ENCODE measurements at places on chromosomes 16 and 17. TPM values are rescaled to one million over a fixed set of nuclear protein-coding genes. Genes with fewer than 3 reads are reported as not detected.
A peak's percentile ranks its signal among the peaks of the same experiment; 100 is the strongest.

GRCh38 chr16:2784358-2785100 lies 2.8 kb downstream of the PRSS33 start:
- DNase-seq = peak; percentile 62

DNA sequence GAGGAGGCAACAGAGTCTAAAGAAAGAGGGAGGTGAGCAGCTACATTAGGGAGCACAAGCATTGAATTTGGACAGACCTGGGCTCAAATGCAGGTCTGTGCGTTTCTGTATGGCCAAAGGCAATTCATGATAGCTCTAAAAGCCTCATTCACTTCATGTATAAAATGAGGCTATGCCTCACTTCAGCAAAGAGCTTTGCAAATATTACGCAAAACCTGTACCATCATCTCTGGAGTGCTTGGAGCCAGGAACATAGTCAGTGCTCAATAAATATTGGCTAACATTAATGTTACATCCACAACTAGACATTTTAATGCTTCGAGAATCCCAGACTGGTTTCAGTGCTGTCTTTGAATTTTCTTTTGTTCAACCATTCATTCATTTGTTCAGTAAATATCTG lies 254.7 kb upstream of the CDH11 start:
- no peak for DNase-seq

The KRT15 gene
- total RNA-seq = 24.3 TPM

DNA sequence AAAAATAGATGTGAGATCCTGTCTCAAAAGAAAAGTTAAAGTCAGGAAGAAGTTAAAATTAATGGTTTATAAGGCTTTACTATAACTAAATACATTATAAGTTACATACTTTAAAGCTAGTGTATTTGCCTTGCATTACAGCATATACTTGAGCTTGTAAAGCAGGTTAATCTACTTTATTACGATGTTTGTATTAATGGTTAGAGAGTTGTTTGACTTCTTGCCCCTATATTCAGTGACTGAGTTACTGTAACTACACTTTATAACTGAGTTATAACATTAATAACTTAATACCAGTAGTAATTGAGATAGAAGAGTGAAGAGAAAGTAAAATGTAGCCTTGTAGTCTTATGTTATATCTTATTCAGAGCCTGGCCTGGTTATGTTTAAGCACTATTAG lies 22.9 kb downstream of the CLTC start:
- no peak for DNase-seq

GRCh38 chr17:40354221-40355122 lies 10.1 kb downstream of the GJD3 start:
- no peak for DNase-seq

GRCh38 chr17:45867702-45868101 lies 23.0 kb downstream of the SPPL2C start:
- DNase-seq = no peak

- no peak for DNase-seq
Observed at GRCh38 chr17:10135539-10136257, 62.7 kb downstream of the GAS7 start.

The AMZ2 gene
- total RNA-seq = 50.5 TPM

DNA sequence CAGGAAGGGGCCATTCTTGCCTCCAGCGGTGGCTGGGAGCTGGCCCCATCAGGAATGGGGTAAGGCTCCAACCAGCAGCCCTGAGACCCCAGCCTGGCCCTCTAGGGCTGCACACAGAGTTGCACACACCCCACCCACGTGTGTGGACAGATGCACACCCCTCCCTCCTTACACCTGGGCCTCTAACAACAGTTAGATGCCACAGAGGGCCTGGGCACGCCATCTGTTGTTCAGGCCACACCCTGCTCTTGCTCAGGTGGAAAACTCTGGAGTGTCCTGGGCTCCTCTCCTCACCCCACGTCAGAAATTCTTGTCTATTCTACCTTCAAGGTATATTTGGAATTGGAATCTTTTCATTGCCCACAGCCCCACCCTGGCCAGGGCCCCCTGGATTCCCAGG lies 13.3 kb upstream of the RAI1 start:
- DNase-seq = no peak

DNA sequence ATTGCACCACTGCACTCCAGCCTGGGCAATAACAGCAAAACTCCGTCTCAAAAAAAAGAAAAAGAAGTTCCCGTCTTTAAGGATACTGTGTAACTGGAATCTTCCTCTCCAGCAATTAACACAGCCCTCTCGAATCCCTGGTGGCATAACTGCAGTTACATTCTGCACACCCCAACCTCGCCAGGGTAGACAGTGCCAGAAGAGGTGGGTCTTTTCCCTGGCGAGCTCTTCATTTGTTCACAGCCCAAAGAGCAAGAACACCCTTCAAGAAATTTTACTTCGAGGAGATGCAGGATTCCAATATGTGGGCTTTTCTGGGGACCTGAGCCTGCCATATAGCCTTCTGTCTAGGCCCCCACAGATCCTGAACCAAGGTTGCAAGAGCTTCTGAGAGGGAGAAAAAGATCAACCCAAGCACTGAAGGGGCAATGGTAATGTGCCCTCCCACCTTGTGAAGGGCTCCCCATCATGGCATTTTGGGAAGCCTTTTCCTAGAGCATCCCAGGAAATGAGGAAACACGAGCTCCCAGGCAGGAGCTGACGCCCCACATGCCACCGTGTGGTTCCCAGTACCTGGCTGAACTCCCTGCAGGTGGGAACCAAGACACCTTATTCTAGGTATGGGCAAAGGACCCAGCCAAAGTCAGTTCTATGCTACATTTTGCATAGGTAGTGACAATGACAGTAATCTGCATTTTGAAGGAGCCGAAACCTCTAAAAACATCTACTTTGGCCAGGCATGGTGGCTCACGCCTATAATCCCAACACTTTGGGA lies 26.9 kb downstream of the TK2 start:
- no peak for DNase-seq

- DNase-seq = peak; percentile 72
Observed at GRCh38 chr17:42409523-42410318, 13.3 kb downstream of the CAVIN1 start.

DNA sequence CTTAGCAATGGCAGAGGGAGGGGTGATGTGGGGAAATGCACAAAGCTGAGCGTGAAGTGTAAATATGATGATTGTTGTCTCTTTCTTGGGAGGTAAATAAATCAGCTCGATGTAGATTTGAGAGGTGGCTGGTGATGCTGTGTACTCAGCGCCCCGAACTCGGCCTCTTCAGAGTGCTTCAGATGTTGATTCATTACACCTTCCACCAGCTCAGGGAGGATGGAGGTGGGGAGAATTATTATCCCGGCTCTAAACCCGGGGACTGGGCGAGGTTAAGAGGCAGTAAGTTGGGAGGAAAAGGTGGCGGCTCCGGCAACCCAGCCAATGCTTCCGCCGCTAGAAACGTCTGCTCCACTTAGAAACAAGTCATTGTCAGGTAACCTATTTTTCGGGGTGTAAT lies 86.5 kb downstream of the RPA1 start:
- no peak for DNase-seq

The TXNDC11 gene
- 99.2 TPM for total RNA-seq

- DNase-seq = peak; percentile 73
Observed at GRCh38 chr17:76709077-76709950, 1.5 kb downstream of the MXRA7 start.

GRCh38 chr17:75176625-75177024 lies 6.1 kb downstream of the SUMO2 start:
- no peak for DNase-seq

- no peak for DNase-seq
Observed at GRCh38 chr17:80732268-80732667, 187.6 kb downstream of the RPTOR start.

- no peak for DNase-seq
Observed at GRCh38 chr17:55089256-55089655, 120.7 kb downstream of the STXBP4 start.

The CCL7 gene
- total RNA-seq = not detected

The HP gene
- total RNA-seq = 94.2 TPM

The UNC119 gene
- total RNA-seq = 22.7 TPM

The NUPR1 gene
- 291 TPM for total RNA-seq

The RAB34 gene
- 63.5 TPM for total RNA-seq

The GLG1 gene
- total RNA-seq = 112 TPM

DNA sequence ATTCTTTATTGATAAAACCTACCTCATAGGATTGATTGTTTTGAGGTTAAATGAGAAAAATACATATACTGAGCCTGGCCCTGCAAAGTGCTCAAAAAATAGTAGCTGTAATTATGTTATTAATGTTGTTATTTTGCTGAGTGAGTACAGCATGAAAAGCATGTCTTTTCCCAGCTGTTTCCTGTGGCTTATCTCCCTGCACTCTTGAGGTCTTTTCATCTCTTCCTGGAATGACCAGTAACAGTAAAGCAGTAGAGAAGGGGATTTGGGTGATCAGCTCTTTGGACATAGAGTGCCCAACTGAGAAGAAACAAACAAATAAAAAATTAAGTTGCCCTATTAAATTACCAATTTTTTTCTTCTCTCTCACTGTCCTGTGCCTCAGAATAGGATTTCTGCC lies 53.7 kb downstream of the NFAT5 start:
- DNase-seq = no peak

The ASIC2 gene
- total RNA-seq = not detected

The DNAH17 gene
- total RNA-seq = 2.8 TPM

- DNase-seq = no peak
Observed at GRCh38 chr17:60091908-60092331, 13.2 kb upstream of the HEATR6 start.

DNA sequence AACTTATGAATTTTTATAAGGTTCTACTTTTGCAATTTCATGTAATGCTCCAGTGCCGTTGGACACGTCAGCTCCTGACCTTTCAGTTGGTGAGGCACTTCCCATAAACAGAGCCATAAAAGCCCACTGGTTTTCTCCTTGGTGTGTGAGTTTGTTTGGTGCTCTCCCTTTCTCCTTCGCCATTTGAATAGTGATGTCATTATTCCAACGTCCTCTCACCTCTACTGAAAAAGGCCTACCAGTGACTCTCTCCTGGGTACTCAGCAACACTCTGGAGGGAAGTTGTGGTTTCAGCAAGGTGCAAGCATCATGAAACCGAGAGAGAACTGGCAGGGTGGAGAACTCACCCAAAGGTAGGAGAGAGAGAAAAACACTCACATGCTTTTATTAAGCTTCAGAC lies 29.6 kb upstream of the HNF1B start:
- no peak for DNase-seq

The SLC22A31 gene
- total RNA-seq = 136 TPM

- no peak for DNase-seq
Observed at GRCh38 chr17:17826942-17827785, 9.6 kb downstream of the SREBF1 start.

DNA sequence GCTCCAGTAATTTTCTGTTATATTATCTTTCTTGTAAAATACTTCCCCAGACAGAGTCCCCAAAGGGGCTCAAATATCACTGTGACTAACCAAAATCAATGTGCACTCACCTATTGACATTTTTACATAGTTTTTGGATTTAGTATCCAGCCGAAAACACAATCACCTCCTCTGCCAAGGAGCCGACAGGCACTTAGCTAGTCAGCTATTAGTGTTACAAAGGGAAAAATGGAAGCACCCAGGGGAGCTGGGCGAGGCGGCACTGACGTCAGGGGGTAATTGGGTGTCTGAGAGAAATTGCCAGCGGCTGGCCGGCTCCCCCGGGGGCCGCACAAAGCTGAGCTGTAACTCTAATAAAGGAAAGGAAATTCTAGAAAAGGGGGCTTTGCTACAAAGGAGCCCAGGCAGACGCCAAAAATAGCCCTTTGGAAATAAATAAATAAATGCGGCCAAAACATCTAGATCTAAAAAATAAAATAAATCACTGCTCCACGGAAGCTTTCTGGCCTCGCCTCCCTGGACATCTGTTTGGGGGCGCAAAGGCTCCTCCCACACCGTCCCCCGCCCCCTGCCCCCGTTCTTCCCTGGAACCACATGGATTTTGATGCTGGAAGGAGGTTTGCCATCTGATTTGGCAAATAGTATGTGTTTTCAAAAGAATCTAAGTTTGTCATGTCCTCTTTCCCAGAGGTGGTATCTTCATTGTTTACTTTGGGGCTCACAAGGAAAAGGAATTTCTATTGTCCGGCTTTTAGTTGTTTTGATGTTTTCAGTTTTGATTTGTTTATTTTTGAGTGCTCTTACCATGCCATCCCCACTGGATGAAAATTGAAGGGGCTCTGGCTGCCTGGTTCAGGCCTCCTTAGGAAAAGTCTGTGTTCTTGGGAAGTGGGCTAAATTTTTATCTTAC lies 156.7 kb downstream of the ZNF423 start:
- no peak for DNase-seq
